Kidney tubule cell (primary cell): ENCODE measurements at places on chromosomes 13 and 19.

GRCh38 chr19:29708554-29709439 is 6.3 kb downstream of the C19orf12 start:
- DNase-seq = peak; percentile 63

DNA sequence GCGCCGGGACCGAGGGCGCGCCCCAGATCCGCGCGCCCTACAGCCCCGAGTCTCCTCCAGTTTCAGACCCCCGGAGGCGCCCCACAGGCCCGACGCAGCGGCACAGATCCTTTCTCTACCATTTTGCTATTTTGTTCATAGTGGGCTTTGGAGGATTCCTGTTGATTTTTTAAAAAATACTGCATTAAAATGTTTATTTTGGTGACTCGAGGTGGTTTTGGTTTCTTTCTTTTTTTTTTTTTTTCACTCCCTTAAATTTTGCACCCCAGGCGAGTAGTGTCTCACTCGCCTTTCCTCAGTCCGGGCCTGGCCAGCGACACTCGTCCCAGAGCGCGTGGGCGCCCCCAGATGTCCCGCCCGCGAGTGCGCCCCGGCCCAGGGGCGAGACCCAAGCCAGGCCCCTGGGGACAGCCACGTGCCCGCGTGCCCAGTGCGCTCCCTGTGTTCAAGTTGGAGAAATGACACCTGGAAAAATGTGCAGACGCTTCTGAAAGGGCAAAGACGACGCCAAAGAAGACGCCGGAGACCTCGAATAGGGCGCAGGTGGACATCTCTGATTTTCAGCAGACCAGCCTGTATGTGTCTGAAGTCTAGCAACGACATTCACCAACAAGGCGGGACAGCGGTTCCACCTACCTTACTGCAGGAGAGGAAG is 471 bp upstream of the INSR start:
- peak; percentile 66 for DNase-seq

DNA sequence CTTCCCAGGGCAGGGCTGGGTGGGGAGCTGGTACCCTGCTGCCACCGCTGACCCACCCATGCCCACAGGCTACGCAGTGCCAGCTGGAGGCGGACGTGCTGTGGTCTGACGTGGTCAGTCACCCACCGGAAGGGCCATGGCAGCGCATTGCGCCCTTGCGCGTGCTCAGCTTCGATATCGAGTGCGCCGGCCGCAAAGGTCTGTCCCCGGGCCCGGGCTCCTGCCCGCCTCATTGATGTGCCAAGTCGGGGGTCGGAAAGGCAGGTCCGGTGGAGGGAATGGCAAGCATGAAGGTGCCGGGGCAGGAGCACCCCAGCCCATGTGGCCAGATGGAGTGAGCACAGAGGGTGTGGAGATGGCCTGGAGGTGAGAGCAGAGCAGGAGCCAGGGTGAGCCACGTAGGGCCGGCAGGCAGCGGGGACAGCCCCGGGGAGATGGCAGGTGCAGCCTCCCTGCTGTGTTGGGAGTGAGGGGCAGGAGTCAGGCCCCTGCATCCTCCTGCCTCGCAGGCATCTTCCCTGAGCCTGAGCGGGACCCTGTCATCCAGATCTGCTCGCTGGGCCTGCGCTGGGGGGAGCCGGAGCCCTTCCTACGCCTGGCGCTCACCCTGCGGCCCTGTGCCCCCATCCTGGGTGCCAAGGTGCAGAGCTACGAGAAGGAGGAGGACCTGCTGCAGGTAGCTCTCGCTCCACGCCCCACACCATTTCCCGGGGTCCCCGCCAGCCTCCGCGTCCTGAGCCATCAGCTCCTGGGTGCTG is 16.0 kb upstream of the SPIB start:
- DNase-seq = no peak

DNA sequence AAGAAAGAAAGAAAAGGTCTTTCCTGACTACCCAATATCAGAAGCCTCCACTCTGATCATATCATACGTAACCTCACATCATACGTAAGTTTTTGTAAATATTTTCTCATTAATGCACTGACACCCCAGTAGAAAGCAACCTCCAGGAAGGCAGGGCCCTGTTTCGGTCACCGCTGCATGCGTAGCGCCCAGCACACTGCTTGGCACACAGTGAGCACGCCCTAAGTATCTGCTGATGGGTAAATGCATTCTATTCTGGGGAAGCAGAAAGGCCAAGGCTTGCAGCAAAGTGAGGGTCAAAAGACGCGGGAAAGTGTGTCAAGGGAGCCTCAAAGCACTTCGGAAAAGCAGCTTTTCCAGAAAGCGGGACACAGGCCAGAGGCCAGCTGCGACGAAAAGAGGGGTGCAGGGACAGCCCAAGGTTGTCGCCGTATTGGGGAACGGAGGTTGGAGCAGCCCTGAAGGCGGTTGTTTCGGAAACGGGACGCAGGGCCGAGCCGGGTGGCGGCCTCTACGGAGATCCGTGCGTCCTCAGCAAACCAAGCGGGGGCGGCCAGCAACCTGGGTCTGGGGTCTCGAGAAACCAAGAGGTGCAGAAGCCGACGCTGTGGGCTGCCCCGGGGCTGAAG is 463 bp downstream of the SUGP1 start:
- no peak for DNase-seq

DNA sequence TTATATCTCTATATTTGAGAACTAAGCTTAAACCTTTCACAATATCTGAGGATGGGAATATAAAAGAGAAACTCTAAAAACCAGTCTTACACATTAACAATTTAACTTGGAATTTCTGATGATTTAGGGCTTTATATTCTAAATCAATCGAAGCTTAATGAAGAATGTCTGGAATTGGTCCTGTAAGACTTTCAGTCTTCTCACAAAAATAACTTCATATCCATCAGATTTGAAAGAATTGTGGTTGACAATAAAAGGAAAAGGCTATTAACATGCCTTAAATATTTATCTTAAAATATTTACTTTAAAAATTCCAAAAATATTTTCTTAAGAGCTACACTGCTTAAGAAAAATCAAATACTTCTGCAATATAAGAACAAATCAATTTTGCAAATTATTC is 27.3 kb downstream of the MYCBP2 start:
- DNase-seq = no peak

GRCh38 chr19:4559569-4559968 is at the start of gene SEMA6B:
SEMA6B (minus strand) TSS chr19:4559684; CDS start chr19:4558457, 1,227 bp downstream.
- no peak for DNase-seq
